Stimulated activated naive CD8-positive, alpha-beta T cell treated with anti-CD3 and anti-CD28 coated beads, Interleukin-15, amount 100 ng/mL, for 72 hours (primary cell): ENCODE measurements at places on chromosomes 13 and 19.

GRCh38 chr13:39411511-39411910, 191.5 kb downstream of the LHFPL6 start:
- no peak for DNase-seq

- peak; percentile 64 for DNase-seq
Measured at GRCh38 chr19:3604987-3605343, 1.7 kb downstream of the TBXA2R start.

GRCh38 chr13:95552539-95553441, at the start of gene CLDN10:
TSS of gene CLDN10 (plus strand) at chr13:95552720. CDS start at chr13:95552754, 34 bp downstream.
- DNase-seq, result no peak

GRCh38 chr13:32852526-32852925, 163.7 kb upstream of the KL start:
- no peak for DNase-seq

DNA sequence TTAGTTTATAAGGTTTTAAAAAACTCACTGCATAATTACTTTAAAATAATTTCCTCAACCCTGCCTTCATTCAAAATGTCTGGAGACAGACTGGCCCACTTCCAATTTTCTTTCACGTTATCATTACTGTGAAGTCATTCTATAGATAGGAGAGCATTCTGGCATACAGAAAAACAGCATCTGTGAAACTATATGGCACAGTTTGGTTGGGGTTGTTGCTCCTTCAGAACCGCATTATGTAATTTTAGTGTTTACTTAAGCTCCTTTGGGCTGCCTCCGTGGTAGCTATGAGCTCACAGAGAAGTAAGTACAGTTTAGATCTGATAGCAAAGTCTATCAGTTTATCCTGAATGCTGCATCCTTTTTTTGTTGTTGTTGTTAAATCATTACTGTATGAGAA, 104.3 kb downstream of the KCNRG start:
- no peak for DNase-seq

- DNase-seq, result peak; percentile 87
Measured at GRCh38 chr19:36418287-36419001, at the start of gene ZFP82. TSS of gene ZFP82 (minus strand) at chr19:36418644. CDS start at chr19:36409789, 8,855 bp downstream.

- DNase-seq, result no peak
Measured at GRCh38 chr13:100339411-100339940, 249.1 kb downstream of the GGACT start.

GRCh38 chr19:38654628-38655055, 7.2 kb downstream of the ACTN4 start:
- no peak for DNase-seq

- no peak for DNase-seq
Measured at GRCh38 chr19:310781-311496, 19.7 kb upstream of the PLPP2 start.

- DNase-seq, result no peak
Measured at GRCh38 chr19:18368504-18369222, 17.3 kb upstream of the GDF15 start.

- no peak for DNase-seq
Measured at GRCh38 chr13:24892829-24893228, 128.9 kb downstream of the RNF17 start.

GRCh38 chr13:51873117-51873798, 11.5 kb downstream of the CCDC70 start:
- no peak for DNase-seq

GRCh38 chr19:47296036-47296435, 13.6 kb upstream of the C5AR1 start:
- peak; percentile 74 for DNase-seq

GRCh38 chr13:49791711-49792549, 552 bp downstream of the KPNA3 start:
- peak; percentile 55 for DNase-seq

- no peak for DNase-seq
Measured at GRCh38 chr13:47976325-47976724, 24.7 kb downstream of the SUCLA2 start.

DNA sequence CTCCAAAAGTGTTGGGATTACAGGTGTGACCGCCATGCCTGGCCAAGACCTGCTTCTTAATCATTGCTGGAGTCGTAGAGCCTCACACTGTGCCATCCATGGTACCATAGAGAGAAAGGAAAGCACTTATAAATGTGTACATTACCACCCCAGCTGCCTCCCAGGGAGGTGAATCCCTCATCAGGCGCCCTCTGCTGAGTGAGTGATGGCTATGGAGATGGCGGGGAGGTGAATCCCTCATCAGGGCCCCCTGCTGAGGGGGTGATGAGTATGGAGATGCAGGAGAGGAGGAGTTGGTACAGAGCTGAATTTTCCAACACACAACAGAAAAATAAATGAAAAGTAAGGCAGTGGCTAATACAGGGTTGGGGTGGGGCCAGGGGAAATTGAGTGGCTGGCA, 263.4 kb downstream of the UQCRFS1 start:
- no peak for DNase-seq

DNA sequence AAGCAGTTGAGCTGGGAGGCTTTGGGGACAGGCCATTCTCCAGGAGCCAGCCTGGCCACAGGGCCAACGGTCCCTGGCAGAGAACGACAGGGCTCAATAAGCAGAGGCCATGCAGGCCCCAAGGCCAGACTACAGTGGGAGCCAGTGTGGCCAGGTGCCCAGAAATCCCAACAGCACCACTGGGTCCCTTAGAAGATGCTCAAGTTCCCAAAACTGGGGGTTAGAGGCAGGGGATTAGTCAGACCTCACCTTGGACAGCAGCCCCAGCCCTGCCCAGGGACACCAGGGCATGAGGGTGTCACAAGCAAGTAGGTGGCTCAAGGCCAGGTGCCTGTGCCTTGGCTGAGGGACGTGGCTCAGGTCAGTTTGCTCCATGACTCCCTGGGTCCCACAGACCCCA, 12.8 kb downstream of the SCGB2B2 start:
- DNase-seq, result no peak

DNA sequence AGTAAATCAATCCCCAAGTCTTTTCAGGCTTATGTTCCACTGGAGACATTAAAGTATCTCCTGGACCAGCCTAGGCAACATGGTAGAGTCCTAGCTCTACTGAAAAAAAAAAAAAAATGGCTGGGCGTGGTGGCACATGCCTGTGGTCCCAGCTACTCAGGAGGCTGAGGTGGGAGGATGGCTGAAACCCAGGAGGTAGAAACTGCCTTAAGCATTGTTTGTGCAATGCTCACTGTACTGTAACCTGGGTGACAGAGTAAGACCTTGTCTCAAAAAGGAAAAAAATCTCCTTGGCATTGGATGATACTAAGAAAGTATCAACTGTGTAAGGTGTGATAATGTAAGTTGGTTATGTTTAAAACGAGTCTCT, 8.8 kb downstream of the KLK8 start:
- no peak for DNase-seq

GRCh38 chr13:108594153-108594552, 35.3 kb upstream of the MYO16 start:
- no peak for DNase-seq

DNA sequence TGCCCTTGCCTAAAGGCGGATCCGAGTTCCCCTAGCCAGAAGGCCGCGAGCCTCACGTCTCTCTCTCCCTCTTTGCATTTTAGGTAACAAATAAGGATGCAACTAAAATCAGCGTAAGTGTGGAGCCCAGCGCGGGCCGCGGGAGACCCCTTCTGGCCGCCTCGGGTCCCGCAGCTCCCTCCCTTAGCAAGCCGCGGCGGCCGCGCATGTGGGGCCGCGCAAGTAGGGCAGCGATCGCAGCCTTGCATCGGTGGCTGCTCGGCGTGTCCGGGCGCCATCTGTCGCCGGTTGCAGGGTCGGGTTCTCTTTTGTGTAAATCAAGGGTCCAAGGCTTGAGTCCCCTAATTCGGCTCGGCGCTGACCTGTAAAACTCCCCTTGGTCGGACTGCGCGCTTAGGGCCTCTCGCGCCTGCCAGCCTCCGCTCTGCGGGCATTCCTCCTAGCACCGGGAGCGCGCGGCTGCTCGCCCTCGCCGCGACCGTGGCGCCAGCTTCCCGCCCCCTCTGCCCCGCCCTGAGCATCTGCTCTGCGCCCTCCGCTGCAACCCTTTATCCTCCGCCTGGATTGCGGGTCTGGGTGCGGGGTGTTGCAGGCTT, 2.7 kb downstream of the VSTM2B start:
- peak; percentile 80 for DNase-seq

GRCh38 chr13:77980592-77980991, 62.0 kb upstream of the EDNRB start:
- DNase-seq, result no peak

DNA sequence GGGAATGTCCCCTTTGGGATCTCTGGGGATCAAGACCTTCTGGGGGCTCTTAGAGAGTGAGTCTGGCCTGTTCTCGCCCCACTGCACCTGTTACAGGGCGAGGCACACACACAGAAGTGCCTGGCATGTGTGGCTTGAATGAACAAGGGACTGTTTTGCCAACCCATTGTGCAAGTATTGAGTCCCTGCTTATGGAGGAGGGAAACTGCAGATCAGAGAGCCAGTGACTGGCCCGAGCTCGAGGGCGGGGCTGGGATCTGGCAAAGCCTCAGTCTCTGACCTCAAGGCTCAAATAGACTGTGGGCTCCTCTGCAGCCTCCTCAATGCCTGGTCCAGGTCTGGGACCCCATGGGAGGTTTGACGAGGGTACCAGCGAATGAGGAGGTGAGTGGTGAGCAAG, 5.5 kb downstream of the RAVER1 start:
- DNase-seq, result no peak

DNA sequence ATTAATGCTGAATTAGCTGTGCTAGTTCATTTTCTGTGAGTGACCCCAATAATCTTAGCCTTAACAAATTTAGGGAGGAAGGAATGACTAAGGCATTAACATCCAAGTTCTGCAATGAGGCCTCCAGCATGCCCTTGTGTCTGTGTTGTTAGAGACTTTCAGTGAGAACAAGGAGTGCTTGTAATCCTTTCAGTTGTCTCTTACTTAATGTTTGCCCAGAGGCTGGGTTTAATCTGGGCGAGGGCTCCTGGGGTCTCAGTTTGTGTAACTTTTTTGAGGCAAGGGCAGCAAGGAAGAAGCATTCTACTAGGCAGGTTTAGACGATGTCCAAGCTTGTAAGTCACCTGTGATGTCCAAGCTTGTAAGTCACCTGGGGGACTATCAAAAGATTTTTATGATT, 24.3 kb downstream of the CCNA1 start:
- no peak for DNase-seq

DNA sequence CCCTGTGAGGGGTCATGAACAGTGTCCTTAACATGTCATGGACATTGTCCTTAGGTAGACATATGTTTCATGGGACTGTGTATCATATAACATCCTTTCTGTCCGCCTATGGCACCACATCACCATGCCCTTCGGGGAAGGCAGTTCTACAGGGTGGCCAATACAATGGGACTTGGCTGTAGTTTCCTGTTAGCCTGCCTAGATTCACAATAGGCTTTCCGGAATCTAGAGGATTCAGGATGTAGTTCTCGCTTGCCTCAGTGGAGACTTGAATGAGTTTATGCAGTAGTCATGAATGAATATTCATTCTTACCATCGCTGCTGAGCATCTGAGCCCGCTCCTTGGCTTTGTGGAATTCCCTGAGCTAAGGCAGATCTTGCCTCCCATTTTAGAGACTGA, 100.5 kb downstream of the DNAJC15 start:
- no peak for DNase-seq

DNA sequence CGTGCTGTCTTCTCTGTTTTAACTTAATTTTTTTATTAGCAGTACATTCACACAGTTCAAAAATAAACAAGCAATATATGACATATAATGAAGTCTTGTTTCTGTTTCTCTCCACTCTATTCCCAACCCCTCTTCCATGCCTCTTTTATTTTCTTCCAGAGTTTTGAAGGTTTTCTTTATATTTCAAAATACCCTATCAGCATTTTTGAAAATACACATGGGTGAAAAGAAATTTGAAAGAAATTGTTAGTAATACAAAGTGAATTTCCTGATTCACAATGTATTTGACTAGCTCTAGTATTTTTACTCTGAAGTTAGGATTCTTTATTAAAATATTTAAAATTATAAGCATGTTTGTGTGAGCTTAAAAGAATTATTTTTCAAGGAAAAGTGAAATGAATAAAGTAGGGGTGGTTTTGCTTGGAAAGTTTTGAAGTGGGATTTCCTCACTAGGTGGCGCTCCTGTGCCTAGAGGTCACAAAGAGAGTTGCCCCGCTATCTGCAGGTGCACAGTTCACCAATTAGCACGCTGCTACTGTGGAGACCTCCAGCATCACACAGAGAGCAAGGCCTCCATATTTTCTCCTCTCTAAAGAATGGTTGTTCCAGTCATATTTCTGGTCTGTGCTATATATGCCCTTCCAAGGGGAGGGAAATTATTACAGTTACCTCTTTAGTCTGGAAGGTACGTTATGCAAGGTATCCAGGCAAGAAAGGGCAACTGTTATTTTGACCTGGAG, 37.6 kb downstream of the SOX21 start:
- peak; percentile 39 for DNase-seq

DNA sequence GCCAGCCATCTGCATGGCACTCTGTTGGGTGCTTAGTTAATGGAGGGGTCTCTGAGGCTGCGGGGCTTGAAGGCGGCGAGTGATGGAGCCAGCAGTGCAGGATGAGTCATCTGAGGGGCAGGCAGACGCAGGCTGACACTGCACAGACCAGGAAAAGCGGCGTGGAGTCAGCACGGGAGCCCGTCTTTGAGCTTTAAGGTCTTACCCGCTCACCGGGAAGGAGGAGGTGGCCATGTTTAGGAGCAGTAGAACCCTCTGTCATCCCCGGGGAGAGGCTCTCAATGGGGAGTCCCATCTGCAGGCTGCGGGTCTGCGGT, 13.1 kb downstream of the NAXD start:
- no peak for DNase-seq

- no peak for DNase-seq
Measured at GRCh38 chr19:45154064-45154827, 6.5 kb downstream of the NKPD1 start.

GRCh38 chr19:12956446-12957388, at the start of gene GADD45GIP1:
TSS of gene GADD45GIP1 (minus strand) at chr19:12957223. CDS start at chr19:12957212, 11 bp downstream.
- peak; percentile 86 for DNase-seq

GRCh38 chr19:16514383-16515019, 18.3 kb downstream of the C19orf44 start:
- no peak for DNase-seq

GRCh38 chr13:60491531-60491930, 94.5 kb downstream of the TDRD3 start:
- DNase-seq, result no peak

DNA sequence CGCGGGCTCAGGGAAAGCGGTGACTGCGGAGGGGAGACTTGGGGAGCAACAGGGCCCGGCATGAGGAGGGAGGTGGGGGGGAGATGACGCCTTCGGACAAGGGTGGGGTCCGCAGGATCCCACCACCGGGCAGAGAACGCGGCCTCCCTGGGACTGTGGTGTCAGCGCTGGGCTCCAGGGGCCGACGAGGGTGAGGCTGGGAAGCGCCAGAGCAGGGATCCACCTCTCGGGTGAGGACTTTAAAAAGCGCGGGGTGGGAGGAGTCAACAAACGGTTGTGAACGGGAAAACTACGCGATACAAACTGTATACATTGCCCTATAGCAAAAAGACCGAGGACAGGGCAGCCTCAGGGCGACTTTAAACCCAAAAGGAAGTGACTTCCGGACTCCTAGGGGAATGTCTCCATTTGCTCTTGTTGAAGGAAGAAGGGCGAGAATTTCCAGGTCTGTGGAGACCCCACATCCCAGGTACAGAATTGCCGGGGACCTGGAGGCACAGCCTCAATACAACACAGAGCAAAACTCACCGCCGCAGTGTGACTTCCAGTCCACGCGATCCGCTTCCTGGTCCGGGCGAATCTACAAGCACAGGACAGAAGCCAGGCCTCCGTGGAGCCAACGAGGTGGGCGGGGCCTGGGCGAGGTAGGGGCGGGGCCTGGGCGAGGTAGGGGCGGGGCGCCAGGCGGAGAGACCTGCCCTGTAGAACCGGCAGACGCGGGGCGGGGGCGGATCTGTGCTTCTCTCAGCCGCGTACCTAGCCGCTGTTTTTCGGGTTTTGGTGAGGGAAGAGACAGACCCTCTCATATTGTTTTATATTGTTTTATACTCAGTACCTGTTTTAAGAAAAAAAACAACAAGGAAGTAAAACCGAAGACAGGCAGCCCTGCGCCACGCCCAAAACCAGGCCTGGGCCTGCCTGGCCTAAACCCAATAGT, at the start of gene ZNF888:
Gene ZNF888, minus strand, starts transcription at position 588 of the 937 bp plus-strand sequence. CDS start 5,555 bp downstream, outside the sequence.
- peak; percentile 81 for DNase-seq
